Osteocyte (in vitro differentiated cells): ENCODE measurements at places on chromosomes 1 and 21. TPM values are rescaled to one million over a fixed set of nuclear protein-coding genes. Genes with fewer than 3 reads are reported as not detected.

DNA sequence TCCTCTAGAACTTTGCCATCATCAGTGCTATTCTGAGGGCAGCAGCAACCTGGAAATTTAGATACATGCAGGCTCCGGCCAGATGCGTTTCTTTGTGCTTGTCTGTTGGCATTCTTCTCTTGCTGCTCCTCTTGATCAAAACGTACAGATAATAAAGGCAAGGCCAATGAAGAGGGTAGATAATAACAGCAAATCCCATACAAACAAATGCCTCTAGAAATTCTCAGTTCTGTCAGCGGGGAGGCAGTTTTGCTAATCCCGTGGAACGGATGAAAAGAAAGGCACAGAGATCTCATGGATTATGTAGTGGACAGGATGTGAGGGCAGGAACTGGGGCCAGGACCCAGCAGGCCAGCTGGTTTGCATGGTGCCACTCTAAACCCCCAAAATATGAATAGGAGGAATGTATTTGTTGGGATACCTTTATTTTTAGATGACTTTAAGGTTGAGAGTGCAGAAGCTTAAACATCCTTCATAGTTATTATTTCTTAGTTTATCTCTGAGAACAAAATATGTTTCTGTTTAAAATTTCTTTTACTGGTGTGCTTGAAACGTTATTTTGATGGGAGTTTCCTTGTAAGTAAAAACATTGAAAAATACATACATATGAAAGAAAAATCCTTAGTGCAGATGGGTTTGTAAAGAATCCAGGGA lies 1.5 kb downstream of the ITSN1 start:
- no peaks in the 10 kb centered on the region for H3K36me3 ChIP-seq
- DNase-seq = no peak
- no peaks in the 10 kb centered on the region for H3K27me3 ChIP-seq

- no peak overlapping the region for H3K4me3 ChIP-seq
- peaks cover 9% of the 10 kb centered on the region for H3K27me3 ChIP-seq
- no peaks in the 10 kb centered on the region for H3K36me3 ChIP-seq
- no peak for DNase-seq
- H3K4me1 ChIP-seq = no peaks in the 10 kb centered on the region
These were observed 170.4 kb downstream of the VAV3 start for GRCh38 chr1:107794571-107794970.

Gene FCMR
- total RNA-seq = not detected in 2 replicates

Gene CAMK1G
- total RNA-seq = not detected in 2 replicates

- peaks cover 30% of the 10 kb centered on the region for H3K36me3 ChIP-seq
- DNase-seq = peak; percentile 85
- peak overlapping the region; percentile 98 for H3K4me3 ChIP-seq
These were observed 1.6 kb downstream of the ADAMTS5 start for GRCh38 chr21:26965040-26965906.

Gene SLC35F3
- not detected in 2 replicates for total RNA-seq

Gene SRSF11
- total RNA-seq = 209 and 214 TPM in 2 replicates

DNA sequence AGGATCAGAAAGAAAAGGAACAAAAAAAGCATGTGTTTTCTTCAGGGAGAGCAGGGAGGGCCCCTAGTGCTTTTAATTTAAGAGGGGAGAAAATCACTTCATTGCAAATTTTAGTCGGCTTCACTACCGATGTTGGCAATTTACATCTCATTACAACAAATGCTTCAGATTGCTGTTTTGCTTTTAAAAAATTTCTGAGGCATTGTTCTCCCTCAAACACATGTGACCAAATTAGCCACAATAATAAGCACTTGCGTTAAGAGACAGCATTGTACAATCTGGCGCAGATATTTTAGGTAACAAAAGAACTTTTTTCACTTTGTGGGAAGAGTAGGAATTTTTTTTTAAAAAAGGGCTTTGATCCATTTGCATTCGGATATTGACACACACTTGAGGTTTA lies 29.8 kb downstream of the BEND5 start:
- no peaks in the 10 kb centered on the region for H3K27me3 ChIP-seq
- no peak overlapping the region for H3K4me3 ChIP-seq
- no peaks in the 10 kb centered on the region for H3K36me3 ChIP-seq
- DNase-seq = no peak
- H3K27ac ChIP-seq = no peak overlapping the region

GRCh38 chr1:154104433-154105082 lies 50.3 kb downstream of the NUP210L start:
- H3K36me3 ChIP-seq = no peaks in the 10 kb centered on the region
- H3K4me3 ChIP-seq = no peak overlapping the region
- no peak for DNase-seq
- H3K4me1 ChIP-seq = no peaks in the 10 kb centered on the region
- H3K27ac ChIP-seq = no peak overlapping the region
- peaks cover 12% of the 10 kb centered on the region for H3K27me3 ChIP-seq

Gene OR2G6
- not detected in 2 replicates for total RNA-seq

Gene MYOG
- total RNA-seq = not detected in 2 replicates

DNA sequence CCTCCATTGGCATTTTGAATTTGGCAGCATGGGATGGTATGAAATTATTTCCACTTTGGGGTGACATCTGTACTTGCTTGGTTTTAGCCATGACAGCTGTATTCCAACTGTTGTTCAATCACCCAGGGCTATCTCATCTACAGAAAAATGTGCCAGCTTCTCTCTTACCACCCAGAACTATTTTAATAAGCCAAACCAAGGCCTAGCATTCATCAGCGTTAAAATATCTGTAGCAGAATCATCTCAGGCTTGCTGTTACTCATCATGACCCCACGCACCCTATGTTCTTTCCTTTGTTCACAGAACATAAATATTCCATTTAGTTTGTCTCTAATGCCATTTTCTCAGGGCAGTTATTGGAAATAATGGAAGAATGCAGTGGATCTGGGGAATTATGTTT lies 49.8 kb downstream of the GIPC2 start:
- no peak overlapping the region for H3K4me3 ChIP-seq
- no peaks in the 10 kb centered on the region for H3K27me3 ChIP-seq
- no peak for DNase-seq
- no peaks in the 10 kb centered on the region for H3K36me3 ChIP-seq
- peak overlapping the region; percentile 91 for H3K27ac ChIP-seq
- peaks cover 64% of the 10 kb centered on the region for H3K4me1 ChIP-seq

GRCh38 chr1:185652348-185652747 lies 81.8 kb upstream of the HMCN1 start:
- H3K4me3 ChIP-seq = no peak overlapping the region
- H3K27me3 ChIP-seq = no peaks in the 10 kb centered on the region
- no peak overlapping the region for H3K27ac ChIP-seq
- H3K36me3 ChIP-seq = peaks cover 2% of the 10 kb centered on the region

- DNase-seq = no peak
- peak overlapping the region; percentile 91 for H3K27ac ChIP-seq
- H3K4me1 ChIP-seq = peaks cover 39% of the 10 kb centered on the region
- peaks cover 13% of the 10 kb centered on the region for H3K27me3 ChIP-seq
- no peaks in the 10 kb centered on the region for H3K36me3 ChIP-seq
These were observed 428 bp downstream of the POGZ start for GRCh38 chr1:151458802-151459330.

DNA sequence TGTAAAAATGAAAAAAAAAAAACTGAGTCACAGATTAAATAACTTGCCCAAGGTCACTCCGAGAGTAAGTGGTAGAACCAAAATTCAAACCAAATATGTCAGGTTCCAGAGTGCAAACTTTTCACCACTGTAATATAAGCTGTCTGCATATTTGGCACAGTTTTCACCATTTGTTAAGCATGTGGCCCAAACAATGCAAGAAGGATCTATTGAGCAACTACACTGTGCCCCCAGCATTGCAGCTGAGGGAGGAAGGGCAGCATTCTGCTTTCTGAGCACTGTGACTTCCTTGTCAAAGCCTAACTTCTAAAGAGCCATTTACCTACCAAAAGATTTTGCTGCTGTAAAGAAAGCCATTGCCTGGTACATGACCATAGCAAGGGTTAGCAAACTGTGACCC lies 133.4 kb downstream of the SYT2 start:
- DNase-seq = no peak
- H3K36me3 ChIP-seq = peaks cover 14% of the 10 kb centered on the region
- no peak overlapping the region for H3K4me3 ChIP-seq
- H3K27ac ChIP-seq = peak overlapping the region; percentile 74

- H3K27ac ChIP-seq = no peak overlapping the region
- no peak overlapping the region for H3K4me3 ChIP-seq
- DNase-seq = no peak
- no peaks in the 10 kb centered on the region for H3K27me3 ChIP-seq
These were observed 265.5 kb upstream of the CACYBP start for GRCh38 chr1:174734270-174734669.

DNA sequence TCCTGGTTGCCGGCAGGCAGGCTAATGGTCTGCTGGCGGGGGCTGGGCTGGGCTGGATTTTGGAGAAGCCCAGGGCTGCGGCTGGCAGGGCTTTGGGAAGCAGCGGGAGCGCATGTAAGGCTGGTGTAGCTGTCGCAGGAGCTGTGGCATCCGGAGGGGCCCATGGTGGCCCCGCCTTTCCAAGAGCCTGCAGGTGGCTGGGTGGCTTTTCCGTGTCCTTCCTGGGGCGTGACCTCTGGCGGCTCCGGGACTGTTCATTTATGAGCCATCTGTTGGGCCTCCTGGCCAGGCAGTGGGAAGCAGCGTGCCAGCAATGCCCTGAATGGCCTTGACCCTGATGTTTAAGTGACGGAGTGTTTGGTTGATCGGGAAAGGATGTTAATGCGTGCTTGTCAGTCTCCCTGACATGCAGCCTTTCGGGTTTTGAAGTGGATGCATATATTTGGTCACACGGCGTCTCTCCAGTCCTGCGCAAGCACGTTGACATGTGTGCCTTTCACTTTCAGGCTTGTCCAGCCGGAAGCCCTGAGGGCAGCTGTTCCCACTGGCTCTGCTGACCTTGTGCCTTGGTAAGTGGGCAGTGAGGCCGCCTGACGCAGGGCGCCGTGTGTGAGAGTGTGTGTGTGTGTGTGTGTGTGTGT lies 38.5 kb downstream of the AGPAT3 start:
- peak overlapping the region; percentile 41 for H3K27ac ChIP-seq
- H3K27me3 ChIP-seq = no peaks in the 10 kb centered on the region
- H3K4me1 ChIP-seq = peaks cover 19% of the 10 kb centered on the region
- peaks cover 13% of the 10 kb centered on the region for H3K36me3 ChIP-seq
- DNase-seq = no peak

Gene TTC4
- 14.4 and 16.6 TPM in 2 replicates for total RNA-seq

- H3K36me3 ChIP-seq = no peaks in the 10 kb centered on the region
- H3K27ac ChIP-seq = no peak overlapping the region
- H3K4me3 ChIP-seq = no peak overlapping the region
- DNase-seq = no peak
- no peaks in the 10 kb centered on the region for H3K27me3 ChIP-seq
These were observed 31.4 kb upstream of the DENND1B start for GRCh38 chr1:197806718-197807117.

DNA sequence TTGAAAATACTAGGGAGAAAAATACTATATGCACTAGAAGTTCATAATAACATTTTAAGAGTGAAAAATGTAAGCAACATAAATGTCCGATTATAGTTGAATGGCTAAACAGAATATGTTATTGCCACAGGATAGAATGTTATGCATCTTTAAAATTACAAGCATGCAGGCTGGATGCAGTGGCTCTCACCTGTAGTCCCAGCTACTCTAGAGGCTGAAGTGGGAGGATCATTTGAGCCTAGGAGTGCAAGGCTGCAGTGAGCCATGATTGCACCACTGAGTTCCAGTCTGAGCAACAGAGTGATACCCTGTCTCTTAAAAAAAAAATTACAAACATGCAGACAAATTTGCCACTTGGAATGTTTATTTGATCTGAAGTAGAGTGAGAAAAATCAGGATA lies 3.0 kb upstream of the BATF3 start:
- no peak for DNase-seq
- H3K27ac ChIP-seq = no peak overlapping the region
- H3K4me3 ChIP-seq = no peak overlapping the region
- H3K36me3 ChIP-seq = no peaks in the 10 kb centered on the region
- peaks cover 8% of the 10 kb centered on the region for H3K27me3 ChIP-seq

DNA sequence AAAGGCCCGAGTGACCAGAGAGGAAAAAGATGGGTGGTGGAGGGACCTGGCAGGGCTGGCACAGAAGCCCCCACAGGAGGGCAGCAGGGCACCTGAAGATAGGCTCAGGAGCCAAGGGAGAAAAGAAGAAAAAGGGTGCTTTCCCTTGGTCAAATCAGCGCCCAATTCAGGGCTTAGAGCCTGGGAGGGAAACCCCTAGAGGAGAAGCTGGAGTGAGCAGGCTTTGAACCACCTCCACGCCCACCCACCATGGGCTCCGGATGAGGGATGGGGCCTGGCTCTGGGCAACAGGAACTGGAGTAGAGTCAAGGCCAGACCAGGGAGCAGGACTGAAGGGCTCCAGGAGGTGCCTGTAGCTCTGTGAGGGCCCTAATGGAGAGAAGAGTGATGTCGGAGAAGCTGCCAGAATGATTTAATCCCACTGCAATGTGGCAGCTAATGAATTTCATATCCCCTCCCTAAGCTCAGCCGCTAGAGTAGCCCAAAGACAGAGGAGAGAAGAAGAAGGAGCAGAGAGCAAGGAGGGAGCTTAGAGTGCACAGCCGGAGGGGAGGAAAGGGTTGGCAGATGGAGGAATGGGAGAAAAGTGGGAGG lies 12.0 kb upstream of the PRELP start:
- H3K27me3 ChIP-seq = no peaks in the 10 kb centered on the region
- peak; percentile 62 for DNase-seq
- peak overlapping the region; percentile 38 for H3K4me3 ChIP-seq
- H3K27ac ChIP-seq = peak overlapping the region; percentile 76
